ENCODE measurements at places on chromosomes 16 and 17.
A peak's percentile ranks its signal among the peaks of the same experiment; 100 is the strongest.

DNA sequence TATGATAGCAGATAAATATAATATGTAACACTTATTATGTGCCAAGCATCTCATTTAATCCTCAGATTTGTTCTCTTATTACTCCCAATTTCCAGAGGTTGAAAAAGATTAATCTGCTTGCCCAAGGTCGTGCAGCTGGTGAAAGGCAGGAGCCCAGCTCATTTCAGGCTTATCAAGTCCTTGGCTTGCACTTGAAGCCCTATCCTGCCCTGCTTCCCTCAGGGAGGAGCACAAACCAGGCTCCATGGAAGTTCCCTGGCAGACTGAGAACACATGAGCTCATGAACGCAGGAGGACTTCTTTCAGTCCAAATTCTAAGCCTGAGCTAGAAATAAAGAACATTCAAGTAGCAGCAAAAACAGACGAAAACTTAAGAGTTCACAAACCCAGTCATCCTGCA is 74.8 kb downstream of the USP31 start:
- DNase-seq: no peak

GRCh38 chr17:81487487-81488275 is 24.9 kb downstream of the ACTG1 start:
- peak; percentile 65 for DNase-seq

GRCh38 chr17:62891659-62892058 is 74.4 kb upstream of the TANC2 start:
- no peak for DNase-seq

DNA sequence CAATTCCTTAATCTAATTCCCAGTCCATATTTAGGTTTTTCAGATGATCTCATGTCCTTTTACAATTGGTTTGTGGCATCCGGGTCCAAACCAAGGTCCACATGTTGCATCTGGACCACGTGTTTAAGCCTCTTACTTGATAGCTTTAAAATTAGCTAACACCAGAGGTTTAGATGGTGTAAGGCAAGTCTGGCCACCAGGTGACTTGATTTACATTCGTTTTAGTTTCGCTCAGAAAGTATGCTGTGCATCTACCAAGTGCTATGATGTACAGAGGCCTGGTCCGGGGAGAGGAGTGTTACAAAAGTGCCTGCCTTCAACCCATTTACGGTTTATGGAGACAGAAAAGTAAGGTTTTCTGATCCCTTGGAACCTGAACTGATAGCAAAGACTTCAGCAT is 878 bp upstream of the DNAJA2 start:
- no peak for DNase-seq

DNA sequence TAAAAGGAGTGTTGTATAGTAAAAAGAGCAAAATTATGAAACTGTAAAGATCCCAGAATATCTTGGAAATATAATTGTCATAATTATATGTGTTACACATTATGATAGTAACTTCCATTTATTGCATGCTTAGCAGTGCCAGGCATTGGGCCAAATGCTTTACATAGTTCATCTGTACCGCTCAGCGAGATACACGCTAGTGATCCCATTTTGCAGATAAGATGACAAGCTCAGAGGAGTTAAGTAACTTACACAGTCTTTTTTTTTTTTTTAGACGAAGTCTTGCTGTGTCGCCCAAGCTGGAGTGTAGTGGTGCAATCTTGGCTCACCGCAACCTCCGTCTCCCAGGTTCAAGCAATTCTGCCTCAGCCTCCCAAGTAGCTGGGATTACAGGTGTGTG is 6.8 kb upstream of the EZH1 start:
- DNase-seq: no peak

DNA sequence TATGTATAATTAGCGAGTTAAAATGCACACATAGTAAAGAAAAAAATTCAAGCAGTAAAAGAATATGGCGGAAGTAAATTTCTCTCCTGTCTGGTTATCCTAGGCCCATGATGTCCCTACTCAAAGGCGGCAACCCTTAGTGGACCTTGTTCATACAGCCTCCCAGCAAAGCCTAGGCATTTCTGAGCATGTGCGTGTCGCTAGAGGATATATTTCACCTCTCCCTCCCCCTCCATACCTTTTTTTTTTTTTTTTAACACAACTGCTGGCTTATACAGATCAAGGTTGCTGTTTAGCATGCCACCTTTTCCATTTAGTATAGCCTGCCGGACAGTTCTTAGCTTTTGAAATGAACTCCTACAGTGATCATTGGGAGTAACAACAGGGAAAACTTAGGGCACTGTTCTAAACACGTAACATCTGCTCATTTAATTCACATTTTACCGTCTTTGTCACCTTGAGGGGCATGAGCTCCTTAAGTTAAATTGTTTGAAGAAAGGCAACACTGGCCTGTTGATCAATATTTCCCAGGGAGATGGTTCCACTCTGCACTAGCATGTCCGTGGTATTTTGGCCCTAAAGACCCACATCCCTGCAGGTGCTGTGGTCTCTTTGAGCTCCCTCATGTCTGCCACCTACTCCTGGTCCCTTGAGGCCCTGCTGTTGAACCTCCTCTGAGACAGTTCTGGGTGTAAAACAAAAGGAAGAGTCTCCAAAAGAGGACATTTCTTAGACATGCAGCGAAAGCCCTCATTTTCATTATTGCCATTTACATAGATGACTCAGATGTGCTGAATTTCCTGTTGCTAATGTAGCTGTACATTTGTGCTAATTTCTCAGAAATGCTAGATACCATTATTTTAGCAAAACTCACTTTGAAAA is 4.1 kb upstream of the TNFRSF13B start:
- DNase-seq: no peak

- DNase-seq: no peak
Observed at GRCh38 chr17:51298508-51299371, 38.4 kb downstream of the UTP18 start.

DNA sequence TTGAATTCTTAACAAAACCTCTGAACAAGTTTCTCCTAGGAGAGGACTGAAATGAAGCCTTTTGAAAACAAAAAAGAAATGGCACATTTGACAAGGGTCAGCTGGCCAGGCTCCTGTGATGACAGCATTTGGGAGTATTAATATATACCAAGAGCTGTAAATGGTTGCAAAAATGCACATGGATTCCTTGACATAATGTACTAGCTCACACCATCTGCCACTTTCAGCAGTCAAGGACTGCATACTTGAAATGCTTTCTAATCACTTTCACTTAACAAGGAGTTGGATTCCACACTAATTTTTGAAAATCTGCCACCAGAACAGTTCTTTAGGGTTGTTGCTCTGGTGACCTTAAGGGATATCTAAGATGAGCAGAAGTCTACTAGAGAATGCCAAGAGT is 236.7 kb upstream of the TOX3 start:
- DNase-seq: no peak

DNA sequence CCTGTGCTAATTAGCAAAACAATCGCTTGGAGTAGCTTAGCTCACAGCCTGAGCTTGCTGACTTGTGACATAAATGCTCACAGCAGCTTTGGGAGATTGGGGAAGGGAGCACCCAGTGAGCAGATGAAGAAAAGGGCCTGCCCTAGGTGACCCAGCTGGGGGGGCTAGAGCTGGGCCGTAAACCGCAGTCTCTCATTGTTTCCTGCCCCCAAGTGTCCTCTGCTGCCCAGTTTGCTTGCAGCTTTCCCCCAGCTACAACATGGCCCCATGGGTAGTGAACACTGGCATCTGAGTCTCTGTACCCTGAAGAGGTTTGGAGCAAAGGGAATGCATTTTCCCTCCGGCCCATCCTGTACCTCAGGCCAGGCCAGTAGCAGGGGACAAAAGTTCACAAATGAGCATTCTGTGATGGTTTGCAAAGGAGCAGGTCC is 349.4 kb downstream of the SLC39A11 start:
- DNase-seq: no peak

- DNase-seq: no peak
Observed at GRCh38 chr16:84562174-84562815, 55.6 kb downstream of the COTL1 start.

- no peak for DNase-seq
Observed at GRCh38 chr17:70006159-70006558, 68.9 kb upstream of the KCNJ16 start.

GRCh38 chr16:35736546-35736945 is 2277.1 kb downstream of the TP53TG3F start:
- DNase-seq: no peak

DNA sequence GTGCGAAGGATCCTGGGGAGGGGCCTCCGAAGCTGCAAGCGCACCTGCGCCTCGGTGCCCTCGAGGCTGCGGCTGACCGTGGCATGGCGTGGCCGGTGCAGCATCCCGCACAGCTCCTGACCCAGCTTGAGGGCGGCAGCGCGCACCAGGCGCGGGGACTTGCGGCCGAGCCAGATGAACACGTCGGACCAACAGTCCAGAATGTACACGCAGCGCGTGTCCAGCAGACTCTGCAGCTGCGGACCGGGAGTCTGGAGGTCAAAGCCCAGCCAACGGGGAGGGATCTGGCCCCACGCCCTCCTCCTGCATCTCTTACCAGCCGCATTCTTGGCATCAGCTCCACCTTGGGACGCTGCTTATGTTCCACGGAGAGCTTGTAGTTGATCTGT is 10.9 kb downstream of the FLII start:
- no peak for DNase-seq

DNA sequence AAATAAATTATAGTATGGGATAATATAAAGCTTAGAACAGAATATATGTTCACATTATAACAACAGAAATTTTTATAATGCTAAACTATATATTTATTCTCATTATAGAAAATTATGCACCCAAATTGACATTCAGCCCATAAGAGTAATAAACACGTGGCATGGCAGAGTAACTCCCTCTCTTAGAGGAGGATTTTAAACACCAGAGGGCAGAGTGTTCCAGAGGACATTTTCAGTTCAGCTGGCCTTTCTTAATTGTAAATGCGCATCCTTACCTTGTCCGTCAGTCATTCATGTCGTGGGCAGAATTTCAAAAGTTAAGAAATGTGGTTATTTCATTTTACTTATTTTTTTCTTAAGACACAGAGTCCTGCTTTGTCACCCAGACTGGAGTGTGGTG is 147.1 kb downstream of the TANC2 start:
- DNase-seq: no peak

DNA sequence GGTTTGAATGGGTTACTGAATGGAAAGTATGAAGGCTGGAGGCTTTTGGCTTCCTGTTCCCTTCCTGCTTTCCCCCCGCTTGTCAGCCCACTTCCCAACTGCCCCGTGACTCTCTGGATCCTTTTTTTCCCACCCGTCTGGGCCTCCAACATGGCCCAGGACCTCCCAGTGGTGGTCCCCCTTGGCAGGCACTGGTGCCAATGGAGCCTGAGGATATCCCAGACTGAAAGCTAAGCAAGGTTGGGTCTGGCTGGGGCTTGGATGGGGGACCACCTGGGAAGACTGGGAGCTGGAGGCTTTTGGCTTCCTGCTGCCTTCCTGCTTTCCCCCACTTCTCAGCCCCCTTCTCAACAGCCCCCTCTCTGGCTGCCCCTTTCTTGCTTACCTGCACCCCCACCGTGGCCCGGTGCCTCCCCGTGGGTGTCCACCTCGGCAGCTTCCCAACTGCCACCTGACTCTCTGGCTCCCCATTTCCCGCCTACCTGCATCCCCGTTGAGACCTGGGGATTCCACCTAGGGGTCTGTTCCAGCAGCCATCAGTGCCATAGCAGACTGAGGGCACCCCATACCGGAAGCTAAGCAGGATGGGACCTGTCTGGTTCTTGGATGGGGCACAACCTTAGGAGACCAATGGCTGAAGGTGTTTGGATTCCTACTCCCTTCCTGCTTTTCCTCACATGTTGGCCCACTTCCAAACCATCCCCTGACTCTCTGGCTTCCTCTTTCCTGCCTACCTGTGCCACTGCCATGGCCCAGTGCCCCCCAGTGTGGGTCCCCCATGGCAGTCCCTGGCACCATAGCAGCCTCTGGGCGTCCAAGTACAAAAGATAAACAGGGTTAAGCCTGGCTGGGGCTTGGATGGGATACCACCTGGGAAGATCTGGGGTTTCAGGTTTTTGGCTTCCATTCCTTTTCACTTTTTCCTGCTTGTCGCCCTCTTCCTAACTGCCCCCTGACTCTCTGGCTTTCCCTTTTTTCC is 2295.3 kb downstream of the TP53TG3F start:
- no peak for DNase-seq

DNA sequence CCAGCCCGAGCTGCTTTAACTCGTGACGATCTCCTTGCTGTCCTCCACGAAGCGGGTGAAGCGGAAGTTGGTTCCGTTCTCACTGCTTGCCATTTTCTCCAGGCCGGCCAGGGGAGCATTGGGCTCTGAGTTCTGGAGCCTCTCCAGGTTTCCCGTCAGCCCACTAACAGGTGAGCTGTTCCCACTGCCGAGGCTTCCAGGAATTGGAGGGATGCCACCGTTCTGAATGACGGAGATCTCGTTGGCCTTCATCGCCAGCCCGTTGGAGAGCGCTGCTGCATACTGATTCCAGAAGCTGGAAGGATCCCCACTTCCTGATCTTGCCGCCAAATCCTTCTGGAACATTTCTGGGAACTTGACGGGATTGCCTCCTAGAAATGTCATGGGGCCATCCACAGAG is 14.0 kb downstream of the SALL1 start:
- DNase-seq: no peak

DNA sequence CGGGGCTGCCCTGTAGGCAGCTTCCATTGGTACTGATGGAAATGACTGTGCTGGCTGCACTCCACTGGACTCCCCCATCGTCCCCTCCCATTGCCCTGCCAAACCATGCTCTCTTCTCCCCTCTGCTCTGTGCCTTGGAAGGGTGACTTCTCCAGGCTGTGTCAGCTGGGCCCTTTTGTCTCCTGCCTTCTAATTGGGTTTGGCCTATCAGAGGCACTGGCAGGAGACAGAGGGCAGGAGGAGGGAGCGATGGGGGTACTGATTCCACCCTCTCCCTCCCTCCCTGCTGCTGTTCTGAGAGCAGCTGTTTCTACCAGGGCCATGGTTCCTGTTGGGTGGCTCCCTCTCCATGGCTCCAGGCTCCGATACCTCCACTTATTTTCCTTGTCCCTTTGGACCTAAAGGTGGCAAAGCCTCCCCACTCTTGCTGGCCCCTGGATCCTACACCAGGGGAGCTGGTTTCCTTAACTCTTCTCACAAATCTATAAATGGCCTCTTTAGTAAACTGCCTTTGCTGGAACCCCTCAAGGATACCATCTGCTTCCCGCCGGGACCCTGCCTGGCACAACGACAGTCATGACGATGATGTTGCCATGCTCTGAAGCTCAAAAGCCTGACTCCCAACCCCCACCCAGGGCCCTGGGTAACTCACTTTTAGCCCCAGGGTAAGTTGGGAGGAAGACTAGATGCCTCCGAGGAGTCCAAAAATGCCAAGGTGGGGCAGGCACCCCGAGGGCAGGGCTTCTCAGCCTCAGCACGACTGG is 123.8 kb upstream of the RPL38 start:
- DNase-seq: no peak

DNA sequence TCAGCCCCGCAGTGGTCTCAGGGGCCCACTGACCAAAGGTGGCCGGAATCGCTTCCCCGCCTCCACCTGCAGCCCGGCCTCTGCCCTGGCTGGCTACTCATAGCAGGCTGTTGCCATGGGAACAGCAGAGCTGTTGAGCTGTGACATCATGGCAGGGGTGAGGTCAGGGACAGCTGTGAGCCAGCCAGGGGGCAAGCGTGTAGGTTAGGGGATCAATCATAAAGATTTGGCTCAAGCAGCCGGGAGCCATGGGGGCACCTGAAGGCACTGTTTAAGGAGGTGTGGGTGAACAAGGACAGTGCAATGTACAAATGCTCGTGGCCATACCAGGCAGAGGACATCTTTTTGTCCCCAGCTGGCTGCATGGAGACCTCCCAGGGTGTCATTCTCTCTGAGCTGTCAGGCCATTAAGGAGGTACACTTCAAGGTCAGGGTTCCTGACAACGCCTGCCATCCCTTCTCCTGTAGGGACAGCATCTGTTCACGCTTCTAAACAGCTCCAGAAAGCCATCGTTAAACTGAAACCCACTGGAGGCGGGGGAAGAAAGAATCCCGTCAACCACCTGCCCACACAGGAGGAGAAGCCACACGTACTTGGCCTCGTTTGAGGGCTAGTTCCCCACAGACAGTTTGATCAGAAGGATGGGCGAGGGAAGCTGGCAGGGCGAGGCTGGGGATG is at the start of gene CEP295NL:
CEP295NL (minus strand) TSS at position 101 of the 679 bp plus-strand sequence. CDS start 1,373 bp downstream, outside the sequence.
- DNase-seq: no peak
